GM23248 (cell line): ENCODE measurements at places on chromosomes 12 and 14. TPM values are rescaled to one million over a fixed set of nuclear protein-coding genes. Genes with fewer than 3 reads are reported as not detected.

Gene YARS2
- 25.4 and 33.1 TPM in 2 replicates for total RNA-seq

Gene TPPP2
- total RNA-seq = not detected in 2 replicates

Gene FMNL3
- 24.0 and 32.9 TPM in 2 replicates for total RNA-seq

Gene ANO2
- total RNA-seq = not detected in 2 replicates

Gene PTCSC3
- not detected in 2 replicates for total RNA-seq

Gene AKAP6
- 14.3 and 19.1 TPM in 2 replicates for total RNA-seq

Gene NEUROD4
- not detected in 2 replicates for total RNA-seq
